ENCODE measurements at places on chromosomes 12 and 14.

- DNase-seq: no peak
These were observed 22.0 kb upstream of the TMED10 start for GRCh38 chr14:75198291-75198933.

DNA sequence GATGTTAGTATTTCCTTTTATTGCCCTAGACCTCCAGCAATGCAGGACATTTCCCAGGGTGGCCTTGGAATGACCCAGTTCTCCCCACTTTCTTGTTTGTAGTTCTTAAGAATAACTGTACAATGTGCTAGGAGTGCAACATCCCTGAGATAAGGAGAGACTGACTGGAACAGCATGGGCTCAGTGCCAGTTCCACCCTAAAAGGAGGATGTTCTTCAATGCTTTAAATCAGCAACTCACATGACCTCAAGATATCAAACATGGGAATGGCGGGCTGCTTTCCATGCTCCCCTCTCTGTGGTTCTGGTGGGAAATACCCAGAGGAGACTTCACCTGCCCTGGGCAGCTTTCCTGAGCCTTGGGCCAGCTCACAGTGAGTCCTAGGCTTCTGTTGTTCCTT, 766.9 kb upstream of the FBXO33 start:
- DNase-seq: no peak

DNA sequence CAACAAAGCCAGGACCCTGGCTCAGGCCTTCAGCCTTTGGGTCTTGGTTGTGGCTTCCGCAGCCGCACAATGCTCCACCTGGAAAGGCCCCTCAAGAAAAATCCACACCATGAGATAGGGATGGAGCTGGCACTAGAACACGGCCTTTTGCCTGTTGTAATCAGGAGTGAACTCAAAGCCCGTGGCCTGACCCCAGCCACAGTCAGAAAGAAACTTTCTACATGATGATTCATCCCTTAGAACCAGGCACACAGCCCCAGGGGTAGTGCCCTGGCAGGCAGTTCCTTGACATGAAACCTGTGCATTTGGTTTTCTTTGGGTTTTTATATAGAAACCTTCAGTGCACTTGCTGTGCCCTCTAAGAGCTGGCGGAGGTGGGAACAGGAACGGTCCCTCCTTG, 5.1 kb downstream of the CLMN start:
- no peak for DNase-seq

GRCh38 chr14:68664225-68664681, 128.6 kb downstream of the ZFP36L1 start:
- no peak for DNase-seq

- no peak for DNase-seq
These were observed 68.2 kb downstream of the SRGAP1 start for GRCh38 chr12:63912651-63913050.

- DNase-seq: no peak
These were observed 214.5 kb upstream of the ATP2B1 start for GRCh38 chr12:89923091-89923490.

- DNase-seq: no peak
These were observed 175.9 kb upstream of the BMP4 start for GRCh38 chr14:54132496-54132895.

DNA sequence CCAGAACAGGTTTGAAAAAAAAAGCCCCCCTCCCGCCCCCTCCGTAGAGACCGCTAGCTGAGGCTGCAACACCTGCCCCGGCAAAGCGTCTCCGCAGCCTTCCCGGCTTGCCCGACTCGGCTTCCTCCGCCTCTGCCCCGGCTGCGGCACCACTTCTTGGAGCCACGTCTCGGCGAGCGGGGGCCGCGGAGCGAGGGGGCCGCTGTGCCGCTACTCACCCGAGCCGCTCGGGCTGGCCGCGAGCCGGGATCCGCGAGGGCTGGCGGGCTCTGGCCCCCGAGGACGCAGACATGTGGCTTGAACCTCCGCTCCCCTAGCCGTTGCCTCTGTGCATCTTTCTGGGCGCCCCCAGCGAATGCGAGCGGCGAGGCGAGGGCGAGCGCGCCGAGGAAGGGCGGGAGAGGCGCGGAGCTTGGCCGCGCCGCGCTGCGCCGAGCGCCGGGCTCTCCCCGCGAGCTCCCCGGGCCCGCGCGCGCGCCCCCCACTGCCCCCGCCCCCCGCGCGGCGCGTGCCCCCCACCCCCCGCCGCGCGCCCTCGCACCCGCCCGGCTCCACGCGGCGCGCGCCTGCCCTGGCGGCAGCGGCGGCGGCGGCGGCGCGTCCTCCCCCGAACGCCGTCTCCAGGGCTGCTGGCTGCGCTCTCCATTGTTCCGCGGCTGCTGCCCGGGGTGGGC, 249.5 kb downstream of the APAF1 start:
- peak; percentile 41 for DNase-seq

- no peak for DNase-seq
These were observed 92.7 kb downstream of the PAH start for GRCh38 chr12:102824218-102824835.

DNA sequence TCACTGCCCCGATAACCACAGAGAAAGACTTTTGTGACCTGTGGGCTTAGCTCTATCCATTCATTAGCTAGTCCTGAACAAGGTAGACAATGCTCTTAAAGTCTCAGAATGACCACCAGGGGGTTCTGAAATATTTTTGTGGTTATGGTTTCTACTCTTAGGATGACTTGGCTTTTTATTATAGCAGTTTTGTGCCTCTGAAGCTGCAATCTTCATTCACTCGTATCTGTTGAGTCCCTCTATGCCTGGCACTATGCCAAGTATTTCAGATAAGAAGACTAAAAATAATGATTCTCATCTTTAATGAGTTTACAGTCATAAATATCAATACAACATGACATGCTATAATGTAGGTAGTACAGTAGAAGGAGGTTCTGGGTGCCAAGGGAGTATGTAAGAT, 130.8 kb upstream of the TRHDE start:
- no peak for DNase-seq

GRCh38 chr12:69274861-69275260, 35.5 kb downstream of the CPSF6 start:
- no peak for DNase-seq

GRCh38 chr12:23236066-23236780, 611.3 kb downstream of the ETNK1 start:
- DNase-seq: no peak

- DNase-seq: no peak
These were observed 140.8 kb downstream of the GCH1 start for GRCh38 chr14:54761835-54762234.

DNA sequence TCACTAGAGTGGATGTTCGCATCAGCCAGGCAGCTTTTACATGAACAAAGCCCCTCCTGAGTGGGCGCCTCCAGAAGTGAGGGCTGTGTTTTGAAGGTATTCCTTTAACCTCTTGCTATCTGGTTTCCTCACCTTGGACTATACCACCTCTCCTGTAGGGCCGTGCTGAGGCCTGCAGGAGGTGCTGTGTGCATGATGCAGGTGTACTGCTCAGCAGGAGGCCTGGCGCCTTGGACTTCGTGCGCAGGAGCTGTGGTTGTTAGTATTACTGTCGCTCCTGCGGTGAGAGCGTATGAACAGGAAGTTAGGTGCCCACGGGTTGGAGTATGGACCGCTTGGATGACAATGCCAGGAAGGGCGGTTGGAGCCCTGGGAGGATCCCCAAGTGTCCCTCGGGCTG, 130.7 kb downstream of the TSPAN9 start:
- DNase-seq: peak; percentile 19

DNA sequence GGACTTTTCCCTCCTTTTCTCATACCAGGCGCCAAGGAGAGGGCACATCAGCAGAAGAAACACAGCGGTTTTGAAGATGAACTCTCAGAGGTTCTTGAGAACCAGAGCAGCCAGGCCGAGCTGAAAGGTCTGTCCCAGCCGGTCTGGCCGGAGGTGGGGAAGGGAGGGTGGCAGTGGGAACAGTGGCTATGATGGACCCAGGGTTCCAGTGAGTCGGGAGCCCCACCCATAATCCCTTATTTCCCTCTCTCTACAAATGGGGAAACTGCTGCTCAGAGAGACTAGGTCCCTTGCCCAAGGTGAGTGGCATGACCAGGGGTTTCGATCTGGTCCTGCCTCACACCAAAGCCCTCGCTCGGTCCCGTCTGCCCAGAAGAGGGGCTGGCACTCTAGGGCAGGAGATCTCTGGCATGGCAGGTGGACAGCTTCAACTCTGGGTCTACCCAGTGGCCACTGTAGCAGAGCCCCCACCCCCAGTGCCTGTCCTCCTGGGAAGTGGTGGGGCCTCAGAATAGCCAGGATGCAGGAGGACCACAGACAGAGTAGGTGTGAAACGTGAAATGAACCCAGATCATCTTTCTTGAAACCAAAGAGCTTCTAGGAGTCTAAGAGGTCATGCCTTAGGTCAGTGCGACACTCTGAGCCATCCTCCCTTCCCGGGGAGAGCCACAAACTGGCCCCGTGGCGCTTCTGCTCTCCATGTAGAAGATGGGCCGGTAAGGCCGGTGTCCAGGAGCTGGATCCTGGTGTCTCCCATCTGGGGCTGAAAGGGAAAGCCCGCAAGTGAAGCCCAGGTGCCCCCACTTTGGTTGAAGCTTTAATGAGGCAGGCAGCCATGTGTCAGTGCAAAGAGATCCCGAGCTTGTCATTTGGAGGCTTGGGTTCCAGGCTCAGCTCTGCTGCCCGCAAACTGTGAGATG, 7.0 kb downstream of the CHGA start:
- no peak for DNase-seq

GRCh38 chr12:4269279-4269991, 4.1 kb upstream of the CCND2 start:
- no peak for DNase-seq

Data from NCI-H2081 (cell line).